Hair follicular keratinocyte (primary cell): ENCODE measurements at places on chromosomes 4 and X. TPM values are rescaled to one million over a fixed set of nuclear protein-coding genes. Genes with fewer than 3 reads are reported as not detected.

The PAK3 gene
- 0.95 and 1.2 TPM in 2 replicates for total RNA-seq

The FRG2 gene
- total RNA-seq = not detected in 2 replicates

The NAP1L2 gene
- total RNA-seq = 1.1 and 1.7 TPM in 2 replicates

The PDGFRA gene
- 0.95 TPM in 1 of 2 replicates, not detected in the other for total RNA-seq

The DMRTC1 gene
- not detected in 2 replicates for total RNA-seq

The CNKSR2 gene
- 0.27 and 0.31 TPM in 2 replicates for total RNA-seq

The LANCL3 gene
- 0.70 and 0.76 TPM in 2 replicates for total RNA-seq

The UGT2B15 gene
- not detected in 2 replicates for total RNA-seq

The SSX4 gene
- not detected in 2 replicates for total RNA-seq

The PTPN13 gene
- 40.0 and 48.6 TPM in 2 replicates for total RNA-seq

The IL2RG gene
- not detected in 2 replicates for total RNA-seq

The USP51 gene
- 0.38 and 0.39 TPM in 2 replicates for total RNA-seq

The GNRHR gene
- total RNA-seq = not detected in 2 replicates

The DAPP1 gene
- 18.2 and 43.7 TPM in 2 replicates for total RNA-seq

The IL2 gene
- total RNA-seq = not detected in 2 replicates

The ING2 gene
- 13.9 and 17.5 TPM in 2 replicates for total RNA-seq

The SORCS2 gene
- total RNA-seq = 0.31 TPM in 1 of 2 replicates, not detected in the other

The GLOD5 gene
- not detected in 2 replicates for total RNA-seq

The CLTRN gene
- 0.11 and 0.39 TPM in 2 replicates for total RNA-seq

The CENPE gene
- total RNA-seq = 4.9 and 14.6 TPM in 2 replicates

The CFAP47 gene
- not detected in 2 replicates for total RNA-seq

The GPR34 gene
- total RNA-seq = not detected in 2 replicates

The TRAM1L1 gene
- total RNA-seq = 0.68 and 1.2 TPM in 2 replicates

The SORBS2 gene
- total RNA-seq = 1.2 and 1.8 TPM in 2 replicates

The GAGE1 gene
- not detected in 2 replicates for total RNA-seq

The ARL9 gene
- 0.04 and 0.08 TPM in 2 replicates for total RNA-seq

The MAGEA10 gene
- not detected in 2 replicates for total RNA-seq

The PNMA6F gene
- not detected in 2 replicates for total RNA-seq

The DDIT4L gene
- total RNA-seq = not detected in 2 replicates

The GPM6B gene
- 0.08 and 0.19 TPM in 2 replicates for total RNA-seq

The KIAA0232 gene
- 8.4 and 9.4 TPM in 2 replicates for total RNA-seq
